ENCODE measurements at places on chromosomes 13 and 19. TPM values are rescaled to one million over a fixed set of nuclear protein-coding genes. Genes with fewer than 3 reads are reported as not detected.
A peak's percentile ranks its signal among the peaks of the same experiment; 100 is the strongest.

DNA sequence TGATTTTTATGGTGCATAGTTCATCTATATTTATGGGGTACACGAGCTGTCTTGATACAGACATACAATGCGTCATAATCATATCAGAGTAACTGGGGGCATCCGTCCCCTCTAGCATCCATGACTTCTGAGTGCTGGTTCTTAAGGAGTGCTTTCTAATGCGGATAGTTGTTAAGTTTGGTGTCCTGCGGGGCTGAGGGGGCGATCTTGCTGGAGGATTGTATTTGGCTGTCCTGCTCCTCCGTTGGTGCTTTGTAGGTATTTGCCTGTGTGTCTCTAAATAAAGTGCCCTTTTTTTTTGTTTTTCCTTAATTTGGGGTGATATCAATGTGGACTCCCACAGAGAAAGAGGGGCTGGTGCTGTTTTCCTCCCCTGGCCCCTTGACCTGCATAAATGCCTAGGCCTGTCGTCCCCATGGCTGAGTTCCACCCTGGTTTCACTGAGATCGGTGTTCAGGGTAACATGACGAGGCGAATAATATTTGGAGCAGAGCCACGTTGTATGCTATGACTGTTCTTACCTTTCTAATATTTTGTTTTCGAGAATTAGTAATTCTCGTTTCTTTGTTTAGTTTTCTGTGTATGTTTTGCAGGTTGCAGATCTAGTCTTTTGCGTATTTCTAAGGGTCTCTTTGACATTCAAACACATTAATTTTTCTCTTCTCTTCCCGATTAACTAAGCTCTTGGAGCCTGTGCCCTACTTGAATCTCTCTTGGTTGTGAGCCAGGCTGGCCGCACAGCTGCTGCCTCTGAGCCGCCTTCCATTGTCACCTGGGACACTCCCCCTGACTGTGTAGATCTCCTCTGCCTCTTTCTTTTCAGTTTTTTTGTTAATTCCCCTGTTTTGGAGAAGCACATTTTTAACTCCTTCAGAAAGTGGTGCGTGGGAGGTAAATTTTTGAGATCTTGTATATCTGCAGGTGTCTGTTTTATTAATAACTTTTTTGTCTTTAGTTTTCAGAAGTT is 100.3 kb downstream of the ARHGEF7 start:
- H3K27me3 ChIP-seq, result no peaks in the 10 kb centered on the region
- H3K27ac ChIP-seq, result no peak overlapping the region
- DNase-seq, result no peak
- no peak overlapping the region for H3K4me3 ChIP-seq
- H3K36me3 ChIP-seq, result peaks cover 8% of the 10 kb centered on the region

- no peaks in the 10 kb centered on the region for H3K27me3 ChIP-seq
- no peaks in the 10 kb centered on the region for H3K36me3 ChIP-seq
- DNase-seq, result no peak
- H3K4me1 ChIP-seq, result no peaks in the 10 kb centered on the region
These were observed 123.8 kb downstream of the NDFIP2 start for GRCh38 chr13:79604752-79605151.

GRCh38 chr19:29054886-29055675 is 157.9 kb downstream of the UQCRFS1 start:
- no peak overlapping the region for H3K27ac ChIP-seq
- H3K4me3 ChIP-seq, result no peak overlapping the region
- H3K27me3 ChIP-seq, result no peaks in the 10 kb centered on the region
- DNase-seq, result no peak
- no peaks in the 10 kb centered on the region for H3K4me1 ChIP-seq
- H3K36me3 ChIP-seq, result no peaks in the 10 kb centered on the region

GRCh38 chr13:45702088-45702487 is at the start of gene CBY2:
Gene CBY2 (plus strand): TSS chr13:45702320. CDS start chr13:45702391, 71 bp downstream.
- no peaks in the 10 kb centered on the region for H3K36me3 ChIP-seq
- no peaks in the 10 kb centered on the region for H3K27me3 ChIP-seq
- DNase-seq, result no peak
- H3K27ac ChIP-seq, result no peak within 1 kb of the TSS
- H3K4me3 ChIP-seq, result no peak within 1 kb of the TSS

DNA sequence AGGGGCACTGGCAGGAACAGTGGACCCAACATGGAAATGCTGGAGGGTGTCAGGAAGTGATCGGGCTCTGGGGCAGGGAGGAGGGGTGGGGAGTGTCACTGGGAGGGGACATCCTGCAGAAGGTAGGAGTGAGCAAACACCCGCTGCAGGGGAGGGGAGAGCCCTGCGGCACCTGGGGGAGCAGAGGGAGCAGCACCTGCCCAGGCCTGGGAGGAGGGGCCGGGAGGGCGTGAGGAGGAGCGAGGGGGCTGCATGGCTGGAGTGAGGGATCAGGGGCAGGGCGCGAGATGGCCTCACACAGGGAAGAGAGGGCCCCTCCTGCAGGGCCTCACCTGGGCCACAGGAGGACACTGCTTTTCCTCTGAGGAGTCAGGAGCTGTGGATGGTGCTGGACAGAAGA is 4.1 kb downstream of the KLK2 start:
- DNase-seq, result no peak
- H3K4me3 ChIP-seq, result no peak overlapping the region
- no peaks in the 10 kb centered on the region for H3K27me3 ChIP-seq

GRCh38 chr13:44274771-44275205 is 98.8 kb upstream of the SERP2 start:
- H3K27ac ChIP-seq, result peak overlapping the region; percentile 45
- peaks cover 24% of the 10 kb centered on the region for H3K4me1 ChIP-seq
- H3K36me3 ChIP-seq, result no peaks in the 10 kb centered on the region
- H3K4me3 ChIP-seq, result peak overlapping the region; percentile 4

DNA sequence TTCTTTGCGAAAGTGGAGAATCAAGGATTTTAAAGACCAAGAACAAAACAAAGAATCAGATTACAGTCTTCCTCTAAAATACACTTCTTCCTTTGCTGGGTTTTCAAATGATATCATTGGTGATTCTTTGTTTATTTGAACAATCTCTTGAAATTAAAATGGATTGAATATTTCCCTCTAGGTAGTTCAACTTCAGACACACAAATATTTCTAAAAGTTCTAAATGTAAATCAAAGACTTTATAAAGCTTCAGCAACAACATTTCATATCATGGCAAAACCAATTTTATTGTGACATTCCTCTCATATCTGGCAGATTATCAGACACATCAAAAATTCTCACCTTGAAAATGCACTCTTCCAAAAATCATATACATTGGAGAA is 13.0 kb downstream of the ZIC2 start:
- no peak overlapping the region for H3K27ac ChIP-seq
- H3K36me3 ChIP-seq, result no peaks in the 10 kb centered on the region
- H3K4me3 ChIP-seq, result no peak overlapping the region
- H3K4me1 ChIP-seq, result peaks cover 17% of the 10 kb centered on the region

- no peaks in the 10 kb centered on the region for H3K27me3 ChIP-seq
- no peak for DNase-seq
- H3K4me1 ChIP-seq, result peaks cover 40% of the 10 kb centered on the region
- H3K27ac ChIP-seq, result peak overlapping the region; percentile 95
These were observed 463 bp upstream of the POMP start for GRCh38 chr13:28658539-28658795.

- no peak for DNase-seq
- H3K36me3 ChIP-seq, result peaks cover 5% of the 10 kb centered on the region
- no peaks in the 10 kb centered on the region for H3K4me1 ChIP-seq
- no peaks in the 10 kb centered on the region for H3K27me3 ChIP-seq
- H3K4me3 ChIP-seq, result no peak overlapping the region
- H3K27ac ChIP-seq, result no peak overlapping the region
These were observed 32.6 kb downstream of the TFDP1 start for GRCh38 chr13:113616991-113617749.

DNA sequence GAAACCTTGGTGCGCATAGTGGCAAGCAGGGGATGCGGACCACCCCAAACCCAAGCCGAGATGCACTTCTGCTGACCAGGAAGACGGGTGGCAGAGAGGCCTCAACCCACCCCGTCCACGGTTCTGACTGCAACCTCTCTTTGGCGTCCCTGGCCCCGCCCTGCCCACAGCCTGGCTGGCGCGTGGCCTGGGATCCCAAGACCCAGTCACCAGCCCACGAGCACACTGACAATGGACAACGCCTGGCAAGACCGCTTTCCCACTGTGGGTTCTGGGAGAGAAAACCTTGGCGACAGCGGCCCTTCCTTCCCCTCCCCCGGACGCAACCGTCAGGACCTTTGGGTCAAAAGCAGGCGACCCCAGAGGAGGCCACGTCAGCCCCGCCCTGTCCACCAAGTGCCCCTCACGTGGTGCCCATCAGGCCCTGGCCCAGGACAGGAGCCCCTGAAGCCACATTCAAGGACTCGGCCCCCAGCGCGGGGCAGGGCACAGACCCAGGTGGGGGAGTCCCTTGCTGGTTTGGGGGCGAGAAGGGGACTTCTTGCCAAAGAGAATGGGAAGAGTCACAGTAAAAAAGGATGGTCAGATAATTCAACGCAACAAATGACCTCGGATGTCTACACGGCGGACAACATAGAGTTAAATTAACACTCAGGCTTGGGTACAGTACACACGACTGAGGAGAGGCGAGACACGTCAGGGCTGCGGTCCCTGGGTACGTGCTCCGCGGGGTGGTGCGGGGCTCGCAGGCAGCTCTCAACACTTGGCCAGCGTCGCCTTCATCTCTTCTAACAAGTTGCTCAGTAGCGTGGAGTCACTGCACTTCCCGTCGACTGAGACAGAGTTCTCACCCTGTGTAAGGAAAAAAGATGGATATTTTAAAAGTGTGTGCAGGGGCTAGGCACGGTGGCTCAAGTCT is 5.0 kb downstream of the IZUMO4 start:
- peaks cover 11% of the 10 kb centered on the region for H3K4me1 ChIP-seq
- no peaks in the 10 kb centered on the region for H3K27me3 ChIP-seq
- H3K4me3 ChIP-seq, result no peak overlapping the region

- DNase-seq, result peak; percentile 22
- H3K4me3 ChIP-seq, result no peak overlapping the region
- no peaks in the 10 kb centered on the region for H3K36me3 ChIP-seq
- peaks cover 10% of the 10 kb centered on the region for H3K27me3 ChIP-seq
- peaks cover 12% of the 10 kb centered on the region for H3K4me1 ChIP-seq
These were observed 47.6 kb downstream of the PTPRS start for GRCh38 chr19:5292822-5293611.

DNA sequence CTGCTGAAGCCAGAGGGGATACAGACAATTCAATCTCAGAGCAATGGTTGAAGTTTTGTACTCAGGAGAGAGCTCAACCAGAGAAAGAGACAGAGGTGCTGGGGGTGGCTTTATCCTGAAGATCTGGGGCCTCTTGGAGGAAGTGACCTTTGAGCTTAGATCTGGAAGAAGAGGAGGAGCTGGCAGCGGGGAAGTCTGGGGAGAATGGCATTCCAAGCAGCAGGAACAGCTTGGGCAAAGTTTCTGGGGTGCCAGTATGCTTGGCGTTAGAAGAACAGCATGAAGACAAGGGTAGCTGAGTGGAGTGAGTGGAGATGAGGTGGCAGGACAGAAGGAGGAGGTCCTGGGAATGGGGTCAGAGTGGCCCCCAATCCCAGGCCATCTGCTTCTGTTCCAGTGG is 11.3 kb downstream of the MAST3 start:
- no peaks in the 10 kb centered on the region for H3K27me3 ChIP-seq
- peaks cover 30% of the 10 kb centered on the region for H3K4me1 ChIP-seq
- no peak overlapping the region for H3K4me3 ChIP-seq

DNA sequence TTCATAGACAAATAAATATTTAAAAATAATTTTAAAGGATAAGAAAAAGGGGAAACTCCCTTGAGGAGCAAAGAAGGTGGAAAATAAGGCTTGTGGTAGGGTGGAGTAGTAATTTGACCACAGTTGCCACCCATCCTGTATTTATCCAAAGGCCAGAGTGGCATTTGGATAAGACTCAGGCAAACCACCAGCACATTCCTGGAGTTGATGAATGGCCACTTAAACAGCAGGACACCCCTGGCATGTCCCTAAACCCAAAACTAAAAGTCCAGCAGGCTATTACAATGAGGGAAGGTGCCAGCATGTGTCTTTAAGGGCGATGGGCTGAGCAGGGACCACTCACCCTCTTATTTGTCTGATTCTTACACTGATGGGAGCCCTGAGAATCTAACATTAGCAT is 9.8 kb upstream of the FRY start:
- H3K4me1 ChIP-seq, result no peaks in the 10 kb centered on the region
- H3K4me3 ChIP-seq, result no peak overlapping the region
- no peaks in the 10 kb centered on the region for H3K27me3 ChIP-seq
- no peak overlapping the region for H3K27ac ChIP-seq

DNA sequence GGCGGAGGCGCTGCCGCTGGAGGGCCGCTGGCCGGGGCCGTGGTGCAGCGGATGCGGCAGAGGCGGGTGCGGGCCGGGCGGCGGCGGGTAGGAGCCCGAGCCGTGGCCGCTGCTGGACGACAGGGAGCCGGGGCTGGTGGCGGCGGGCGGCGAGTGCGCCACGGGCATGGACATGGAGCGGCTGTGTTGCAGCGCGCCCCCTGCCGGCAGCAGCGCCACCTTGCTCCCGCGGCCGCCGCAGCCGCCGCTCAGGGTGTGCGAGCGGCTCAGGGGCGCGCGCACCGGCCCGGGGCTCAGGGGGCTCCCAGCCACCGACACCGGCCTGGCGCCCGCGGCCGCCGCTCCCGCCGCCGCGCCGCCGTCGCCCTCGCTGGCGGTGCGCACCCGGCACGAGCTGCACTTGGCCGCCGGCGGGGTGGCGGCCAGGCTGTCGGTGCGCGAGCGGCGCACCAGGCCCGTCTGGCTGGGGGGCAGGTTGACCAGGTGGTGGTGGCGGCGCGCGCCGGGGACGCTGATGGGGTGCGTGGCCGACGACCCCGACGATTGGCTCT is 1.7 kb downstream of the IRS2 start:
- H3K27ac ChIP-seq, result no peak overlapping the region
- no peaks in the 10 kb centered on the region for H3K36me3 ChIP-seq
- H3K27me3 ChIP-seq, result no peaks in the 10 kb centered on the region
- peaks cover 36% of the 10 kb centered on the region for H3K4me1 ChIP-seq
- no peak overlapping the region for H3K4me3 ChIP-seq
- DNase-seq, result peak; percentile 72

- H3K27ac ChIP-seq, result no peak overlapping the region
- no peak overlapping the region for H3K4me3 ChIP-seq
- DNase-seq, result no peak
- no peaks in the 10 kb centered on the region for H3K27me3 ChIP-seq
- no peaks in the 10 kb centered on the region for H3K4me1 ChIP-seq
These were observed 128.2 kb downstream of the PCDH9 start for GRCh38 chr13:67101730-67102467.

DNA sequence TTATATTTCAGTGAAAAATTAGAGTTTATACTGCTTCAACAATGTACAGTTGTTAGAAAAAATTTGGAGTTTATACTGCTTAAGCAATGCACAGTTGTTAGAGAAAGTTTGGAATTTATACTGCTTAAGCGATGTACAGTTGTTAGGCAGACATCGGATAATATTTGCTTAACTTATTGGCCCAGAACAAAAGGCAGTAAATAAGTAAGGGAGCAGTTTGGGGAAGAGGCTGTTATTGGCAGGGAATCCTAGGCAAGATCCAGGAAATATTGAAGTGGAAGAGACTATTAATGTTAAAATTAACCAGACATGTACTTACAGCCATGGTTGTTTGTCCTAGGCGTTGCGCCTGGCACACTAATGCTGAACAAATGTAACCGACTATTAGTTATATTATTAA is 166.9 kb downstream of the GPC5 start:
- no peak for DNase-seq
- no peaks in the 10 kb centered on the region for H3K36me3 ChIP-seq
- no peak overlapping the region for H3K4me3 ChIP-seq
- no peak overlapping the region for H3K27ac ChIP-seq
- H3K4me1 ChIP-seq, result no peaks in the 10 kb centered on the region

- no peak for DNase-seq
- no peaks in the 10 kb centered on the region for H3K27me3 ChIP-seq
- H3K4me3 ChIP-seq, result no peak overlapping the region
- H3K4me1 ChIP-seq, result peaks cover 12% of the 10 kb centered on the region
These were observed 22.8 kb downstream of the WTIP start for GRCh38 chr19:34504273-34504808.

Gene IGFL2
- not detected for total RNA-seq

Gene NBEA
- total RNA-seq, result 1.7 TPM

Gene TEX29
- total RNA-seq, result 0.50 TPM

Gene ZNF708
- 44.2 TPM for total RNA-seq

Gene DCT
- 0.35 TPM for total RNA-seq

Gene EBI3
- total RNA-seq, result not detected

Gene KLK13
- total RNA-seq, result not detected

Gene GAPDHS
- not detected for total RNA-seq

Gene MICU2
- total RNA-seq, result 46.0 TPM
